NCI-H69 (cell line): ENCODE measurements at places on chromosomes 4 and X.

GRCh38 chr4:138437263-138437851 is 195.2 kb upstream of the SLC7A11 start:
- no peak for DNase-seq

DNA sequence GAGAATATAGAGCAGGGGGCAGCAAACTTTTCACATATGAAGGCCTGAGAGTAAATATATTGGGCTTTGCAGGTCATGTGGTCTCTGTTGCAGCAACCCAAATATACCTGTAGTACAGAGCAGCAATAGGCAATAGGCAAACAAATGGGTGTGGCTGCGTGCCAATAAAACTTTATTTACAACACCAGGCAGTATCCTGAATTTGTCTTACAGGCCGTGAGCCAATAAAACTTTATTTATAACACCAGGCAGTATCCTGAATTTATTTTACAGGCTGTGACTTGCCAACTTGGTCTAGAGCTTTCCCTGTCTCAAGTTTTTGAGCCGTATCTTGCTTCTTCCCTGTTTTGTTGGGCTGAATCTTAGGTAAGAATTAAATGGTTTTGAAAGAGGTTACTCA is 118.2 kb downstream of the PHEX start:
- DNase-seq: no peak

DNA sequence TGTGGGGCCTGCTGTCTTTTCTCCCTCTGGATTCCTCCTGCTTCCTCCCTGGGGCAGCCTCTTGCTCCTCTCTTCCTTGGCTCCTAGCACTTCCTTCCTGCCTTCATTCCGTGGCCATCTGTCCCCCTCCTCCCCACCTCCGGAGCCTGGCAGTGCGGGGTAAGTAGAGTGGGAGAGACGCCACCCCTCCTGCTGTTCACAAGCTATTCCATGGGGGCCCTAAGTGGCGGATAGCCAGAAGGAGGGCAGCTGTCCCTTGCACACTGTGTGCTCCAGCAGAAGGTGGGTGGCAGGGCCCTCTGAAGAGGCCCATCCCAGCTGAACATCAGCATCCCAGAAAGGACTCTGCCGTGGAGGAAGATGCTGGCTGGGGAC is 27.4 kb downstream of the CCNQ start:
- no peak for DNase-seq

- DNase-seq: no peak
Observed at GRCh38 chrX:107574054-107574683, 54.1 kb upstream of the PRPS1 start.

- no peak for DNase-seq
Observed at GRCh38 chrX:114800719-114801118, 216.7 kb downstream of the IL13RA2 start.

DNA sequence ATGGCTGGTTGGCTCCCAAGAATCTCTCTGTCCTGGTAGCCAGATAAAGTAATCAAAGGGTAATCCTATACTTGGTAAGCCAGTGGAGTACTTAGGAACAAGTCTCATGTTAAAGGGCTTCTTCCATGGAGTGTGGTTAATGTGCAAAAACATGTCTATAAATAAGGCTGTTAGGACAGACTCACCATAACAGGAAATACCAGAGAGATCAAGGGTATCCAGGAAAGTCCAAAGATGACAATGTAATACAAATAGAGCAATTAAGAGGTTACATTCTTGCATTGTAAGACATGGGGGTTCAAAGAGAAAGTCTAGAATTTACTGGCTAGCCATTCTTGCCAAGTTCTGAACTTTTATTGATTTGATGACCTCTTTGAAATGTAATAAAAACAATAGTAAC is 61.9 kb upstream of the ZCCHC13 start:
- DNase-seq: no peak

- peak; percentile 74 for DNase-seq
Observed at GRCh38 chrX:154136627-154137161, 7.3 kb upstream of the OPN1LW start.

DNA sequence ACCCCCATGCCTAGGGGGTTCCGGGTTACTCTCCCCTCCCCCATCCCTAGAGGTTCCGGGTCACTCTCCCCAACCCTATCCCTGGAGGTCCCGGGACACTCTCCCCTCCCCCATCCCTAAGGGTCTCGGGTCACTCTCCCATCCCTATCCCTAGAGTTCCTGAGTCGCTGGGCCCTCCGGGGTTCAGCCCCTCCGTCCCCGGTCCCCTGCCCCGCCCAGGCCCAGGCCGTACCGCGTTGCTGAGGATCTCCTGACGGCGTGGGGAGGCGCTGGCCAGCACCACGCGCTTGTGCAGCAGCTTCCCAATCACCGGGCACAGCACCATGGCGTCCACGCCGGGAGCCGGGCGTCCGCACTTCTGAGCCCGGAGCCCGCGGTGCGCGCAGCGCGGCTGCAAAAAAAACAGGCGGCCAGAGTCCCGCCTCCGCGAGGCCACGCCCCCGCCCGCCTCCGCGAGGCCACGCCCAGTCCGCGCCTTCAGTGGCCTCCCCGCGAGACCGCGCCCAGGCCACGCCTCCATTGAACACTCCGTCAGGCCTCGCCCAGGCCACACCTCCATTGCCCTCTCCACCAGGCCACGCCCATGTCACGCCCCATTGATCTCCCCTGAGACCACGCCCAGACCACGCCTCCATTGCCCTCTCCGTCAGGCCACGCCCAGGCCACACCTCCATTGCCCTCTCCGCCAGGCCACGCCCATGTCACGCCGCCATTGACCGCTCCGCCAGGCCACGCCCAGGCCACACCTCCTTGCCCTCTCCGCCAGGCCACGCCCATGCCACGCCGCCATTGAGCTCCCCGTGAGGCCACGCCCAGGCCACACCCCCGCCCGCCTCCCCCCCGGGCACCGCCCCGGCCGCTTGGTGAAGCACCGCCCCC is at the start of gene ASMTL:
Gene ASMTL, minus strand, starts transcription at position 394 of the 879 bp plus-strand sequence. Its CDS starts 69 bp downstream, at position 325.
- no peak for DNase-seq

- DNase-seq: no peak
Observed at GRCh38 chrX:109847257-109848187, 114.5 kb upstream of the ACSL4 start.

GRCh38 chr4:948936-949300 is 16.7 kb downstream of the TMEM175 start:
- no peak for DNase-seq

- no peak for DNase-seq
Observed at GRCh38 chrX:22968494-22968893, 31.3 kb upstream of the DDX53 start.

GRCh38 chr4:128393101-128393704 is 105.6 kb upstream of the PGRMC2 start:
- peak; percentile 93 for DNase-seq

DNA sequence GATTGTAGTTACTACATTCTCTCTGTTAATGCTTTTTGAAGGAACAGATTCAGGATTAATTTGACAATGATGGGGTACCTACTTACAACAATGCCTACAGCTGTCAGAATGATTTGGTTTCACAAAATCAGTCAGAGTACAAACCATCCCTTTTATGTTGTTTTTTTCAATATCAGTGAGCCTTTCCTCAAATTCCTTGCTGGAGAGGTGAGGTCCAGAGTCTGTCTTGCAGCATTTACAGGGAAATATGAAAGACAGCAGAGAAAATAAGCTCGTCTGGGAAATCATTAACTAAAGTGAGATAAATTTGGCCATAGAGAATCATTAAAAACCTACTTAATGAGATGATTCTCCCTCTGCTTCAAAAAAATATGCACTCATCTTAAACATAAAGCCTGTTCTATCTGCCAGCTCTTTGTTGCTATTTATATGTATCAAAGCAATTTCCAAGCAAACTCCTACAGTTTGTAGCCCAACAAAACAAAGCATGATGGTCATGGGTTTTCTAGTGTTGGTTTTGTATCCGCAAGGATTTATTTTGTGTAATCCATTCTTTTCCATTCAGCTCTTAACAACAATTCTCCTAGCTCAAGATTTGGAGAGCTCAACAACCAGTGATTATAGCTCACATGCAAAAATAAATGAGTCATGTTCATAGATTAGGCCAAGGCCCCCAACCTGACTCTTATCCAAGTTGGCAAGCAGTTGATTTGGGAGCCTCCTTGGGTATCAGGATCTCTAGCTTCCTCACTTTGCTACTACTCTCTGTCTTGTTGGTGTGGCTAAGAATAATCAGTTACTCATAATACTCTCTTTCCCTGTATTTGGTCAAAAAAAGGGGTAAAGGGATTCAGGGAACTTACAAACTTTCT is 222.6 kb downstream of the ENOX2 start:
- DNase-seq: no peak

- DNase-seq: no peak
Observed at GRCh38 chr4:11042760-11043159, 358.2 kb upstream of the CLNK start.

- DNase-seq: peak; percentile 82
Observed at GRCh38 chrX:23952984-23953907, 45.4 kb downstream of the CXorf58 start.

DNA sequence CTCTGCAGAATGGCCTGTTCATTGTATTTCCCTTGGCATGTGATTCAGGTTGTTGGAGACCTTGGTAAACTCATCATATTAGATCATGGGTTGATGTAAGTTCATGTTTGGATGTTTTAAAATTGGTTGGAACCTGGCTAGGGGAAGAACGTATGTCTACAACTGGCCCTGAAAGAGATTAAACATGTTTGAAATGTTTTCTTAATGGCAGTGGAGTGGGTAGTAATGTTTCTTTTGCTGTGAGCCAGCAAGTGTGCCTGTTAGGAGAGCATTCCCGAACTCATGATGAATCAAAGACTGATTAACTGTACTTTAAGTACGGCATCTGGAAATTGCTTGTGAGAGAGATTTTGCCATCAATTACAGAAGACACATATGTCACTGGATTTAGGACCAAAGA is 44.5 kb upstream of the SLC4A4 start:
- DNase-seq: no peak

- peak; percentile 52 for DNase-seq
Observed at GRCh38 chrX:134632355-134632754, 25.9 kb downstream of the PLAC1 start.

- no peak for DNase-seq
Observed at GRCh38 chr4:170697845-170698244, 608.1 kb upstream of the AADAT start.

GRCh38 chrX:36198575-36198974 is 279.0 kb downstream of the CFAP47 start:
- DNase-seq: no peak

DNA sequence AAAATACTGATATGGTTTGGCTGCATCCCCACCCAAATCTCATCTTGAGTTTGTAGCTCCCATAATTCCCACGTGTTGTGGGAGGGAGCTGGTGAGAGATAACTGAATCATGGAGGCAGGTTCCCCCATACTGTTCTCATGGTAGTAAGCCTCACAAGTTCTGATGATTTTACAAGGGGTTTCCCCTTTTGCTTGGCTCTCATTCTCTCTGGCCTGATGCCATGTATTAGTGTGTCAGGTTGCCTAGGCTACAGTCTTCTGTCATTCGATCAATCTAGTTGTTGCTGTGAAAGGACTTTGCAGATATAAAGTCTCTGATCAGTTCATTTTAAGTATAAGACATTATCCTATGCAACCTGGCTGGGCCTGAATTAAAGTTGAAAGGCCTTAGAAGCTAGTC is 209.3 kb upstream of the MAOA start:
- no peak for DNase-seq

- DNase-seq: peak; percentile 83
Observed at GRCh38 chrX:18707426-18708049, at the start of gene PPEF1. TSS of gene PPEF1 (plus strand) at chrX:18707645. CDS start at chrX:18707781, 136 bp downstream.

- DNase-seq: no peak
Observed at GRCh38 chrX:122788216-122788615, 395.9 kb upstream of the GRIA3 start.

GRCh38 chr4:87679449-87680169 is 29.5 kb downstream of the DMP1 start:
- peak; percentile 32 for DNase-seq

DNA sequence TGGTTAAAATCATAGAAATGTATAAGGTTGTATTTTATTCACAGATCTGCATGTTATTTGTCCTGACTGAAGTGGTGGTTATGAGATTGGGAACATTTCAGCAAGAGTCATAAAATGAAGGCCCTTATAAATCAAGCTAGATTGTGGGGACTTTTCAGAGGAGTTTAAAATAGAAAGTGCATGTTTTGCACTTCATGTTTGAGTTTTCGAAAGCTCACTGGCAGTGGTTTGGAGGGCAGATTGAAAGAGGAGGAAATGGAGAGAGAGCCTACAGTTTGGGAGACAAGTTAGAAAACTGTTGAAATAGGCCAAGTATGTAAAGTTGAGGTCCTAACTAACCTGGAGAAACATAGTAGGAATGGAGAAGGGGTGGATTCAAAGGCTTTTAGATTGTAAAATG is 124.9 kb downstream of the KDM6A start:
- no peak for DNase-seq
